Activated CD4-positive, alpha-beta T cell treated with anti-CD3 and anti-CD28 coated beads, Interleukin-2, Interleukin-6, amounts not matched to agents 100 ng/mL and 50 ng/mL, durations not matched to agents 16 hours and 8 hours (primary cell): ENCODE measurements at places on chromosomes 13 and 19.
A peak's percentile ranks its signal among the peaks of the same experiment; 100 is the strongest.

DNA sequence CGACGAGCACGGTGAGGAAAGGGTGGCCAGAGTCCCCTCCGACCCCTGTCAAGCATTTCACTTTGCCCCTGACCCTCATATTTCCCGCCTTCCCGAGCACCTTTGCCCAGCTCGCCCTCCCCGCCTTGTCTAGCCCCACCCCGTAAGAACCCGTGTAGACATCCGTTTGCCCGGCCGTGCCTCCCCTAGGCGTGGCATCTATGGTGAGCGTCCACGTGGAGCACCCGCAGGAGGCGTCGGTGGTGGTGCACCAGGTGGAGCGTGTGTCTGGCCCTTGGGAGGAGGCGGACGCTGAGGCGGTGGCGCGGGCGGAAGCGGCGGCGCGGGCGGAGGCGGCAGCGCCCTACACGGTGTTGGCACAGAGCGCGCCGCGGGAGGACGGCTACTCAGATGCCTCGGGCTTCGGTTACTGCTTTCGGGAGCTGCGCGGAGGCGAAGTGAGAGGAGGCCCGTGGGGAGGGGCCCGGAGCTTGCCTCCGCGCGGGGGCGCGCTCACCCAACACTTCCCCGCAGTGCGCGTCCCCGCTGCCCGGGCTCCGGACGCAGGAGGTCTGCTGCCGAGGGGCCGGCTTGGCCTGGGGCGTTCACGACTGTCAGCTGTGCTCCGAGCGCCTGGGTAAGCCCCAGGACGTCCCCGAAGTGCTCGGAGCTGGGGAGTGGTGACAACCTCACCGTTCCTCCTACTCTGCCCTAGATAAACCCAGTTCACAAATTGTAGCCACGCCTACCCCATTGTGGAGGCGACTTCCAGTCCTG lies 4.2 kb downstream of the LTBP4 start:
- DNase-seq: peak; percentile 91

DNA sequence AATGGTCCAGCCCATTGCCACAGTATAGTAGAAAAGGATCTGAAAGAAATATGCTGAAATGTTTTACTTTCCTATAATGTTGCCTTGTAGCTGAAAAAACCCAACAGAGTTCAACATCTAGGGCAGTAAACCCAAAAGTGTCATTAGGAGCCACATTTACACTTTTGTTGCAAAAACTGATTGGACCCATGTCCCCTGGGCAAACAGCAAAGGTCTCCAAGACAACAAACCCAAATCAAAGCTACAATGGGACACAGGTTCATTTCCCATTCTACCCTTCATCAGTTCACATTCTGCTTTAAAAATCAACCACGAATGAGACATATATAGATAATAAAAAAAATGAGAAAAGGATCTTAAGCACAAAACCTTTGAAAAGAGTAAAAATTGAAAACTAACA lies 744.8 kb downstream of the PCDH17 start:
- DNase-seq: no peak

DNA sequence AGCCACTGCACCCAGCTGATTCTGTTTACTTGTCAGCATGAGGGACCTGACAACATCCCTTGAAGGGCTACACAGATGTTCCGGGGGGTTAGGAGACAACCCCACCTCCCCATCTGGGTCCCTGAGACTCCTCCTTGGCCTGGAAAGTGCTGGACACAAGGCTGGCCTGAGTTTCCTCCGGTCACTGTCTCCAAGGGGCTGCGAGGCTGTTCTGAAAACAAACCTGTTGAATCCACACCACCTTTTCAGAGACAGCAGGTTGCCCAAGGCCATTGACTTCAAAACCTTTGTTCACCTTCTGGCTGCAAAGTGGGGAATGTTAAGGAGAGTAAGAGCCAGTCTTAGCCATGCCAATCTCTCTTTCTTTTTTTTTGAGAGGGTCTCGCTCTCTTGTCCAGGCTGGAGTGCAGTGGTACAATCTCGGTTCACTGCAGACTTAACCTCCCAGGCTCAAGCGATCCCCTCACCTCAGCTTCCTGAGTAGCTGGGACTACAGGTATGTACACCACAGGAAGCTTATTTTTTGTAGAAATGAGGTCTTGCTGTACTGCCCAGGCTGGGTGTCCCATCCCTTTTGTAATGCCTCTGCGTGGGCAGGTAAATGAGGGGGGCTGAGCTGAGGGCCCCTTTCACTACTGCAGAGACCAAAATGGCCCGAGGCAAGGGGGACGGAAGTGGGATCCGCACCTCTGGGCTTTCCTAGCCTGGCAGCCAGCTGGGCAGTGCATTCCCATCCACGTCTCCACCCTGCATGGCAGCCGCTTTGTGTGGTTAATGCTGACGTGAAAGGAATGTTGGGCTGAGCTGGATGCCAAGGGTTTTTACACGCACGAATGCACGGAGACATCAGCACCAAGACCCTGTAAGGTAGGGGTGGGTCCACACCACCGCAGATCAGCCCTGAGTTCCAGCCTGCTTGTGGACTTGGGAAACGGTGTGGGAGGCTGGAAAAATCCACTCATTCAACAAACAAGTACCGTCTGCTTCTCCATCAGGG lies 1.9 kb upstream of the ZNF628 start:
- DNase-seq: no peak

GRCh38 chr13:42466123-42466522 lies 107.8 kb upstream of the TNFSF11 start:
- DNase-seq: no peak

DNA sequence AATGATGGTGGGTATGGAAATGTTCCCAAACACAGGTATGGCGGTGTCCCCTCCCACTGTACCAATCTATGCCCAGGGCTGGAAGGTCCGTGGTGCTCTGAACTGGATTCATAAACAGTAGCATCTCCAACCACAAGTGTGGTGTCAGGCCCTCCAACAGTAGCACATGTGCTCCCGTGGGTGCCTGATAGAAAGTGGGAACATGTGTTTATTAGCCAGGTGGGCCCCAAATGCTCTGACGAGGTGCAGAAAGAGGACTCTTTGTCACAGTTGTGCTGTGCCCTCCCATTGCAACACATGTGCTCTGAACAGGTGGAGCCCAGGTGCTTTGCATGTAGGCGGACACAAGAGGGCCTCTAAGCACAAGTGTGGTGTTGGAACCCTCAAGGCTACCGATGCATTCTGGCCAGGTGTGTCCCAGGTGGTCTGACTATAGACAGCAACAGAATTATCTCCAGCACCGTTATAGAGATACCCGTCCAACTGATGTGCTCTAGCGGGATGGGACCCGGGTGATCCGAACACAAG lies 75.4 kb upstream of the ZNF30 start:
- DNase-seq: no peak

GRCh38 chr13:99991013-99991827 lies 9.6 kb downstream of the ZIC2 start:
- DNase-seq: no peak

- DNase-seq: no peak
These were observed 20.8 kb upstream of the ZNF835 start for GRCh38 chr19:56692206-56692895.

- no peak for DNase-seq
These were observed 64.9 kb downstream of the HSPH1 start for GRCh38 chr13:31096654-31097302.

GRCh38 chr19:40445780-40446262 lies 1.7 kb upstream of the SERTAD3 start:
- no peak for DNase-seq

DNA sequence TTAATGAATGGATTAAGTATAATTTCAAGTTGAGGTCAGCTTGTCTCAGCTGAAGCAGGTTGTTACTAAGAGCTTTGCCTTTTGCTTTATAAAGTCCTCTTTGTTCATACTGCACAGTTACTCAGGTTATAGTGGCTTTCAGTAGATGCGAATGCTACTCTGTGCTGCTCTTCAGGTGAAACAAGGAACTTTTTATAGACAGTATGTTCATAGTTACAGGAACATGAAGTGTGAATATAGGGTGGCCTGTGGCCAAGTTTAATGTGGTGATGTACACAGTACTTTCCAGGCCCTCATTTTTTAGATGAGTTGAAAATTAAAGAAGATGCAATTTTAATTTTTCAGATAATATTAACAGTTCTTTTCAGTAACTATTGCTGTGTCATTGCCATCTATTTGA lies 20.8 kb downstream of the SUGT1 start:
- no peak for DNase-seq

DNA sequence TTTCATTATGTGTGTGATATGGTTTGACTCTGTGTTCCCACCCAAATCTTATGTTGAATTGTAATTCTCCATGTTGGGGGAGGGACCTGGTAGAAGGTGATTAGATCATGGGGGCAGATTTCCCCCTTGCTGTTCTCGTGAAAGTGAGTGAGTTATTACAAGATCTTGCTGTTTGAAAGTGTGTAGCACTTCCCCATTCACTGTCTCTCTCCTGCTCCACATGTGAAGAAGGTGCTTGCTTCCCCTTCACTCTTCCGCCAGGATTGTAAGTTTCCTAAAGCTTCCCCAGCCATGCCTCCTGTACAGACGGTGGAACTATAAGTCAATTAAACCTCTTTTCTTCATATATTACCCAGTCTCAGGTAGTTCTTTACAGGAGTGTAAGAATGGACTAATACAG lies 54.3 kb upstream of the SERTM1 start:
- no peak for DNase-seq

- no peak for DNase-seq
These were observed 121.1 kb downstream of the NHLRC3 start for GRCh38 chr13:39159393-39159792.

GRCh38 chr13:51258612-51259548 lies 36.7 kb downstream of the FAM124A start:
- DNase-seq: no peak

GRCh38 chr19:8259142-8259921 lies 48.8 kb downstream of the CD320 start:
- no peak for DNase-seq

DNA sequence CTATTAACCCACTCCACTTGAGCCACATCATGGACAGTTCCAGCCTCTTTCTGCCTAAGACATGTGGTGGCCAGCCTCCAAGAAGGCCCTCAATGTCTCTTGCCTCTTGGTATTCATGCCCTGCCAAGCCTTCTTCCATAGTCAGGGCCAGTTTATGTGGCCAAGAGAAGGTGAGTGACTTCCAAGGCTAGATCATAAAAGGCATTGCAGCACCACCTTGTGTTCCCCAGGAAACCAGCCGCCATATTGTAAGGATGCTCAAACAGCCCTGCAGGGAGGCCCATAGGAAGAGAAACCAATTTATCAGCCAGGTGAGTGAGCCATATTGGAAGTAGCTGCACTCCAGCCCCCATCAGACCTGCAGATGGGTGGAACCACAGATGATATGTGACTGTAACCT lies 12.3 kb upstream of the DNMT1 start:
- no peak for DNase-seq

DNA sequence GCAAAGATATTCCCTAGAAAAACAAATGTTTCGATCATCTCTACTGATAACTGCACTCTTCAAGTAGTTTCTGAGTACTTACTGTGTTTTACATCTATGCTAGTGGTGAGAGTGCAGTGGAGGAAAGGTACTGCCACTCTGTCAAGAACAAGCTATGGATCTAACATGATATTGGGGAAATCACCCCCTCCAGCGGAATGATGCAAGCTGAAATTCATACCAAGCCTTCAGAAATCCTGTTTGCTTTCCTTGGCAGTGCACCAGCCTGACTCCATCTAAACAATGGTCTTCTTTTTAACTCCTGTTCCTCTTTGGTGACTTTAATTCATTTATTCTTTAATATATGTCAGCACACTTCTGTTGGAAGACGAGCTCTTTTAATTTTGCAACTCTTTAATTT lies 238.0 kb downstream of the PCDH9 start:
- DNase-seq: no peak

DNA sequence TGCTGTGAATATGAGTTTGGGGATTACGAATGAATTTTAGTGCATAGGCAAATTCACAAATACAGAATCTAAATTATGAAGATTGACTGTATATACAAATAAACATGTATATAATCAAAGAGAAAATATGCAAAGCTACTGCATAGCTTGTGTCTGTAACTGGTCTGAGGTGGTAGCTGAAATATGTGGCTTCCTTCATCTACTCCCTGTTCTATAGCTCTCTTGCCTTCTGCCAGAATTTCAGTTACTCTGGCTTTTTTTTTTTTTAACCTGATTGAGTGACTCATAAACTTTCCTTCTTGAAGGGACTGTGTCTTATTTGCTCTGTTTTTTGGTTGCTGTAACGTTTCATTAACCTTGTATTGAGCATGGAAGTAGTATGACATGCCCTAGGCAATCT lies 26.6 kb downstream of the DNAJC3 start:
- DNase-seq: no peak

DNA sequence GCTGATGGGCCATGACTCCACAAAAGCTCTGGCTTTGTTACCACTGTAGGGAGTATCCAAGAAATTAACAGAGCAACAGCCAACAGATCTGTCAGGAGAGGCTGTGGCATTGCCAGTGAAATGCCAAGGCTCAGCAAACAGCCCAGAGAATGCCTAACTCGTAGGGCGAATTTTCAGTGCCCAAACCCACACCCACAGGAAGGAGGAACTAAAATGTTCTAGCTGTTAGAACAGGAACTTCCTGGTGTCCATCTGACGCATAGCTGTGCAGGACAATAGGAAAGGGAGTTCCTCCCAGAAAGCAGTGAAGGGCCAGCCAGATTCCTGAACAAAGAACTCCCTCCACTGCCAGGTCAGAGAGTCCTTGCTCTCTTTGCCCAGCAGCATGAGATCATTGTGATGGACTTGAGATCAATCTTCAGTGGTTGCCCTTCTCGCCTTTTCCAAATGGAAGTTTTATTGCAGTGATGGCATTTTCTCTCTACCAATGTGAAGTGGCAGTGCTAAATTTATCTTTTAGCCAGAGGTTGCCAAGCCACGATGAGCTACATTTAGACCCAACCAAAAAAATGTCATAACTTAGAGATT lies 224.2 kb upstream of the STARD13 start:
- DNase-seq: no peak

DNA sequence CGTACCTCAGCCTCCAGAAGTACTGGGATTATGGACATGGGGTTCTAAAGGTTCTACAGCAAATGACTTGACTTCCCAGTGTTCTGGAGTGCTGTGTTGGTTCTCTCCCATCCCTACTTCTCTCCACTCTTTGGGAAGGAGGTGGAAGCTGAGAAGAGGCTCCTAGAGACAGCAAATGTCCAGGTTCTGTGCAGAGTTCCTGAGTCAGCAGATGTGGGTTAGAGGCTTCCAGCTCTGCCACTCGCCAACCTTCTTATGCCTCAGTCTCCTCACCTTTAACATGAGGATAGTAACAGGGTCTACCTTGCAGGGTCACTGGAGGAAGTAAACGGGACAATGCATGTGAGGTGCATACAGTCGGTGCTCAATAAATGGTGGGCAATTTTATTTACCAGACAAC lies 80.5 kb upstream of the VSTM2B start:
- DNase-seq: no peak

GRCh38 chr13:31986676-31987470 lies 44.7 kb upstream of the FRY start:
- DNase-seq: no peak
